ENCODE measurements at places on chromosomes 1 and 21.

- DNase-seq: peak; percentile 61
These were observed 14.9 kb downstream of the FASLG start for GRCh38 chr1:172673761-172674160.

DNA sequence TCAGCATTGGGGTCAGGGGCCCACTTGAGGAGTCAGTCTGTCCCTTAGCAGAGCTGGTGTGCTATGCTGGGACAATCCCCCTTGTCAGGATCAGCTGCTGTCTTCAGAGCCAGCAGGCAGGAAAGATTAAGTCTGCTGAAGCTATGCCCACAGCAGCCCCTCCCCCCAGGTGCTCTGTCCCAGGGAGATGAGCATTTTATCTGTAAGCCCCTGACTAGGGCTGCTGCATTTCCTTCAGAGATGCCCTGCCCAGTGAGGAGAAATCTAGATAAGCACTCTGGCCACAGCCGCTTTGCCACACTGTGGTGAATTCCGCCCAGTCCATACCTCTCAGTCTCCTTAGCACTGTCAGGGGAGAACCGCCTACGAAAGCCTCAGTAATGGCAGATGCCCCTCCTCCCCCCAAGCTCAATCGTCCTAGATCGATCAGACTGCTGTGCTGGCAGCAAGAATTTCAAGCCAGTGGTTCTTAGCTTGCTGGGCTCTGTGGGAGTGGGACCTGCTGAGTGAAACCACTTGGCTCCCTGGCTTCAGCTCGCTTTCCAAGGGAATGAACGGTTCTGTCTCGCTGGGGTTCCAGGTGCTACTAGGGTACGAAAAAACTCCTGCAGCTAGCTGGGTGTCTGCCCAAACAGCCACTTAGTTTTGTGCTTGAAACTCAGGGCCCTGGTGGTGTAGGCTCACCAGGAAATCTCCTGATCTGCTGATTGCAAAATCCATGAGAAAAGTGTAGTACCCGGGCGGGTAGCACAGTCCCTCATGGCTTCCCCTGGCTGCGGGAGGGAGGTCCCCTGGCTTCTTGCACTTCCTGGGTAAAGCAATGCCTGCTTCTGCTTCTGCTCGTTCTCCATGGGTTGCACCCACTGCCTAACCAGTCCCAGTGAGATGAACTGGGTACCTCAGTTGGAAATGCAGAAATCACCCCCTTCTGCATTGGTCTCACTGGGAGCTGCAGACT lies 25.1 kb upstream of the TP53BP2 start:
- DNase-seq: no peak

DNA sequence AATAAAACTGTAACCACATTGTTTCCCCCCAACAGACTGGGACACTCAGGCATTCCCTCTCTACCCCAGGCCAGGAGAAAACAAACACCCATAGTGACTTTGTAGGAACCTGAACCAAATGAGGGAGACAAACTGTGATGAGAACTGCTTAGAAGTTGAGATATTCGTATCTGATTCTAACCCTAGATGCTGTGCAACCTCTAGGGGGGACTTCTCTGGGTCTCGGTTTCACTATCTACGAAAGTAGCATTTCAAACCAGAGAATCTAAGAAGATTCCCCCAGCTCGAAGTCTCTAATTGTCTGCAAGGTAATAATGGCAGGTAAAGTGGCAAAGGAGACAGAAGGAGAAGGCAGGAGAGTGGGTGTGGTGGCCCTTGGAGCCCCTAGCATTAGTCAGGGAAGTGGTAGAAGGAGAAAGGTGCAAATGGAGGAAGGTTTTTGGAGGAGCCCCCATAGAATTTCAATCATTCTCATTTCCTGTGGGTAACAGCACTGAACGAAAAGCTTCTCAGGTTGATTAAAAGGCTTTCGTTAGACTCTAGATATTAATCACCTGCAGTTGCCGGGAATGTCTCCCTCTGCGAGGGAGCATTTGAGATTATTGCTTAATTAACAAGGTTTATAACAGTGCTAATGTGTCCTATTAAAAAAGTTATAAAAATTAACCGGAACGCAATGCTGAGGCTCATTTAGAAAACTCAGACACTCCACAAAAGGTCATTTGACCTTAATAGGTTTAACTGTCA lies 46.4 kb downstream of the BEND5 start:
- DNase-seq: no peak

DNA sequence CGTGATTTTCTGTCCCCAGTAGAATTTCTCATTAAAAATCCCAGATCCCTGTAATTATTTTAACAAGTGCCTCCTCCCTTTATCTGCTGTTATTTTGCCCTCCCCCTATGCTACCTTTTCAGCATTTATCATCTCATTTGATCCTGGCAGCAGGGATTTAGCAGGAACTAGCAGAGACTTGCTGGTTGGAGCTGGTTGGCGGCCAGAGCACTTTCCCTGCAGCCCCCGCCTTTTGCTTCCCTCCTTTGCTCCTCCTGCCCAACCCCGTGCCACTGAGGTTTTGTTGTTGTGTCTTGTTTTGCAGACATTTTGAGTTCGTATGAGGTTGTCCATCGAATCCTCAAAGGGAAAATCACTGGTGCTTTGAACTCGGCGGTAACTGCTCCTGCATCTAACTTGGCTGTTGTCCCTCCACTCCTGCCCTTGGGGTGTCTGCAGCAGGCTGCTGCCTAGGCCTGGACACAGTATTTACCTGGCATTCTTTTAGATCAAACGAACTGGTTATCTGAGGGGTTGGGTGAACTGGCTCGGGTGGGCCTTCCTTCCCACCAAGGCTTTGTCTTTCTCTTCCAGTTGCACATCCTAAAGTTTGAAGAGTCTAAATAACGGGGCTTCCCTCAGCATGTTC lies 11.2 kb downstream of the UBE2Q1 start:
- DNase-seq: no peak

DNA sequence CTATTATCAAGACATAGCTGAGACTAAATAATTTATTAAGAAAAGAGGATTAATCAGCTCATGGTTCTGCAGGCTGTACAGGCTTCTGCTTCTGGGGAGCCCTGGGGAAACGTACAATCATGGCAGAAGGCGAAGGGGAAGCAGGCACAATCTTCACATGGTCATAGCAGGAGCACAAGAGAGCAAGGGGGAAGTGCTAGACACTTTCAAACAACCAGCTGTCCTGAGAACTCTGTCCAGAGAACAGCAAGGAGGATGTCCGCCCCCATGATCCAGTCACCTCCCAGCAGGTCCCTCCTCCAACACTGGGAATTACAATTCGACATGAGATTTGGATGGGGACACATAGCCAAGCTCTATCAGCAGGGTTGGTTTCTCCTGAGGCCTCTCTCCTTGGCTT lies 10.3 kb upstream of the SLC45A1 start:
- no peak for DNase-seq

- peak; percentile 13 for DNase-seq
These were observed 74.4 kb downstream of the HMCN1 start for GRCh38 chr1:185808631-185809030.

- DNase-seq: no peak
These were observed 581 bp downstream of the IRF6 start for GRCh38 chr1:209805341-209805781.
